ENCODE measurements at places on chromosomes 3 and 15.

DNA sequence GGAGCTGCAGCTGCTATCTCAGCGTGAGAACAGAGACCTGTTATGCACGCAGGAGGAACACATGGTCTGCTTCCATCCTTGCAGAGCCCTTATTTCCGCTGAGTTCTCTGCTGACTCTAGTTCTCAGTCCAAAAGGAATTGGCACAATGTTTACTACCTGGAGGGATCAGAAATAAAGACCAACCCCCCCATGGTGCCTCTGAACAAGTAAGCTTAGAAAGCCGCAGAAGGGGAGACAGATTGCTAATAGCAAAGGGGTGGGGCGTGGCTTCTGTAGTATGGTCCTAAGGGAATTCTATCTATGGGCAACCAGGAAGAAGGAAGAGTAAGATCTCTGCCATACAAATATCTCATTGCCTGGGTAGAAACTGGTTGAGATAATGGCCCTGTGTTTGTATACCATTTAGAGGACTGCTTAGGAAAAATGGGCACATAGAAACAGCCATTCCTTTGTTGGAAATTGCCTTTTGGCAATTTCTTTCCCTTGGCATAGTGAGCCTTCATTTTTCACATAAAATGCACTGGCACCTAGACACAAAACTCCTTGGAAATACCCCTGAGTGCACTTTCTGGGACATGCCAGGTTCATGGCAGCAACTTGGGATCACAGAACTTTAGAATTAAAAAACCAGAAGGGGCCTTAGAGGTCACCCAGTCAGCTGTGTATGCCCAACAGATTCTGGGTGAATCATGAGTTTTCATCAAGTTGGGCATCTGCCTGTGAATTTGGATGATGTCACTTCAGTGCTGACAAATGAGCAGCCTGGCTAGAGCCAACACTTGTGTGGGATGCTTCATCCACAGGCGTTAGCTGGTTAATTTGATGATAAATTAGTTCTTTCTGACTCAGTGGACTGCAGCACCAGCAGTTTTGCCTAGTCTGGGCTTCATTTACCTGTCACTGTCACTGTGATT, 57.4 kb upstream of the STXBP5L start:
- no peak for DNase-seq

DNA sequence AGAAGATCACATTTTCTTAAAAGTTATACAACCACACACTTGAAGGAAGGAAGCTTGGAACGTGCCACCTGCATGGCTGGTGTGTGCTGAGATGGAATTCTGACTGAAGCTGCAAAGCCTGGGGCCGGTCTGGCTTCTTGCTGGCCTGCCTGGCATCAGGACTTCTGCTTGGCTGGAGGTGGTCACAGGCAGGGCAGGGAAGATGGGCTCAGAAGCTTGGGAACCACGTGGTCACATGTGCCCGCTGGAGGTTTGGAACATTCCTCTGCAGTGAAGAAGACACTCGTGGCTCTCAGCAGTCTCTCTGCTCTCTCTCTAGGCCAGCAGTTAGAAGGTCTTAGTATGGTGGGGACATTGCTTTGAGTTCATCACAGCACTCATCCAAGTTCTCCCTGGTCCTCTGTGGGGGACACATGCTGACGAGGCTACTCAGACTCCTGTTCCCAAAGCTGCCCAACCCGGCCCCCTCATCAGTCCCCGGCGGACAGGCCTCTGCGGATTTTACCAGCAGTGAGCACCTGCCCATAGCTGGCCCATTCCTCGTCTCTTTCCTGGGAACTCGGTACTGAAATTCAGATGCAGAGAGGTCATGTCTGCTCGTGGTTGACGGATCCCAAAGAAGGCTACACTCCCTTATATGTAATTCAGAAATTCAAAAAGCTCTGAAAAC, 229.0 kb downstream of the ADAMTS17 start:
- DNase-seq = no peak

DNA sequence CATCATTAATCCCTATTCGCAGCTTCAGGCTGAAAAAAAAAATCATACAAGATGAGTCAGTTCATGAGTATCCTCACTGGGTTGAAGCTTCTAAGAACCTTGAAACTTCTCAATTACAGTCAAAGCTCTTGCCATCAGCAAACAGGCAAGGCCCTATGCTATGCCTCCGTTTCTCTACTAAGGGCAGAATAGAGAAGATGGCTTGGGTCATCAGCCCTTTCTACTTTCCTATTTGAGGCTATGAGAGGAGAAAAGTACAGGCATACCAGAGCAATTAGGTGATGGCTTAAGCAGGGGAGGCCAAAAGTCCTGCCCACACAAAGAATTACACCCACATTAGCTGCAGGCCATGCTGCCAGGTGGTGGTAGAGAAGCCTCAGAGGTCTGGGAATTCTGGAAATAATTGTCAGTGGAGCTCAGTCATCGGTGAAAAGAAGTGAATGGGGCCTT, 89.0 kb downstream of the MRPL46 start:
- DNase-seq = no peak

DNA sequence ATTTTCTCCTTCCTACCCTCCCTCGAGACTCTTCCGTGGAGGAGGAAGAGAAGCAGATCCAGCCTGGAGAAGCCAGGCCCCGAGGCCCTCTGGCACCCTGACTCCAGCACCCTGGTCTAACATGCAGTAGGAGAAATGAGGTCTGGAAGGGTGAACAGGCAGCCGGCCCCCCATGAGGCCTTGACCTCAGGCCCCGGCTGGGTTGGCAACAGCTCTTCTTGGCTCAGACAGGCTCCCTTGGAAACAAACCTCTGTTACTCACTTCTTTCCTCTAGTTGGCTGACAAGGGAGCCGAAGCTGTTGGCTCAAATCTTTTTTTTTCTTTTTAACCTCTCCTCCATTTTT, 73.4 kb downstream of the CPN2 start:
- DNase-seq = no peak

DNA sequence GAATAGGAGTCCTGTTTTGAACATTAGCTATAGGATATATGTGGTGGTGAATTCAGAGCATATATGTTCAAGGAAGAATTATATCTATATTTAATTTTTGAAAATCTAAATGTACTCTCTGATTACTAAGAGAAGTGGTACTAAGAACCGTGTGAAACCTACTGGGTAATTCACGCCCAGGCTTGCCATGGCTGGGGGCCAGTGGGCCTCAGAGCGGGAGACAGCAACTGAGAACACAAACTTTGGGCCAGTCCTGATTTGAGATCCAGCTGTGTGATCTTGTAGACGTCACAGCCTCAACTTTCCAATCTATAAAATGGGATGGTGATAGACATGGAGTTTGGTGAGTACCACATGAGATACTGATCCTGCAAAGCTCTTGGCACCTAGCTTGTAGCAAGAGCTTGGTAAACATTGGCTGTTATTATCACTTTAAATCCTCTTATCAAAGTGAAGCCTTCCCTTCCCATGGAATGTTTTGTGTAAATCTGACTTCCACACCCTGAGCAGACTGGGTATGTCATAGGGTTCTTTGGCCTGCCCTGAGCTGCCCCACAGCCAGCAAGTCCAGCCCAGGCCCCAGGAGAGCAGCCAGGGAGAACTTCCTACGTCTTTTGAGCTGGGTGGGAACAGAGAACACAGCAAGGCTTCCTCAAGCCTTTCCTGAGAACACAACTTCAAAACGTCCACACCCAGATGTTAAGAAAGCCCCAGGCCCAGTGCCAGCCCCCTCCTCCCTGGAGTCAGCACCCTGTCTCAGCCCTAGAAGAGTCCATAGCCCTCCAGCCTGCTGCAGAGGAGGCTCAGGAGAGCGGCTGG, 8.2 kb upstream of the PAQR5 start:
- DNase-seq = no peak

GRCh38 chr15:71278989-71279756, 163.9 kb downstream of the THSD4 start:
- no peak for DNase-seq

GRCh38 chr15:39235084-39235795, 345.6 kb upstream of the THBS1 start:
- no peak for DNase-seq

DNA sequence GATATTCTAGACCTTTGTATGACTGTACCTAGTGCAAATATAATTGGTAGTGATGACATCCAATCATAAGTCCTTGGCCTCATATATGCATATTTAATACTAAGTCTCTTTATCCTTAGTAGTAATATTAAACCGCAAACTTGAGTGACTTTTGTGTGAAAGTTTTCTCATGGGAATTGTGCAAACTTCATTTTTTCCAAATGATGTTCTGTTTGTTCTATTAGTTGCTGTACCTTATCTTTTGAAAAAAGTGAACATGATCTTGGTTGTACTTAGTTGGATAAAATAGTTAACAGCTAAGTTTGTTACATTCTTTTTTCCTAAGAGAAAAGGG, 43.2 kb downstream of the TMEM45A start:
- DNase-seq = no peak

- no peak for DNase-seq
Observed at GRCh38 chr3:32575451-32576113, 4.9 kb upstream of the DYNC1LI1 start.

GRCh38 chr15:101498717-101499480, 9.4 kb upstream of the PCSK6 start:
- no peak for DNase-seq

GRCh38 chr3:98406034-98406433, 15.6 kb downstream of the OR5K3 start:
- DNase-seq = no peak
